ENCODE measurements at places on chromosomes 13 and 19.

DNA sequence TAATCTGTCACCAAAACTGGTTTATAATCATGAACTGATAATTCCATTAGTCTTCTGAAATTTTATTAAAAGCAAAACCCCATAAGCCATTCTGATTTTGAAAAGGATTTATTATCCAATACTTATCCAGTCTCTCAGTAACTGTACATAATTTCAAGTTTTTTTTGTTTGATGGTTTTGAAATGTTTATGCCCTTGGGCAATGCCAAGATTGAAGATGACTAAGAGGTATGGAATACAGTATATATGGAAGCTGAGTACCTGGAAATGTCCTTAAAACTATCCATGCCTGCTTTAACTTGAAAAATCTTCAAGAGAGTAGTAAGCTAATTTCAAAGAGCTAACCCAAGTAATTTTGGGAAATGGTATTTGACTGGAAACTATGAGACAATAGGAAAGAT lies 1.8 kb upstream of the NEK5 start:
- no peak for DNase-seq

DNA sequence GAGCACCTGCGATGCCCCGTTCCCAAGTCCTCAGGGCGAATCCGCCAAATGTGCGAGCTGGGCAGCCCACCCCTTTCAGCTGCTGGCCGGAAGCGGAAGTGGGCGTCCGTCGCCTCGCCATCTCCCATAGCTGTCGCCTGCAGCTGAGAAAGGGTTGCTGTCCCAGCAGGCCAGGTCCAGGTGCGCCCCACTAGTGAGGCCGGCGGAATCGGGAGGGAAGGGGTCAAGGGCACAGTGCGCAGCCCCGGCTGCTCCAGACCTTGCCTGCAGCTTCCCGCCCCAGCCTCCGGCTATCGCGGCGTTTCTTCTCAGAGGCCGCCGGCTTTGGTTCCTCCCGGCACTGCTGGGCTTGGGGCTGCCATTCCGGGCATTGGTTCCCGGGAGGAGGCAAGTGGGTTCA lies at the start of gene ZNF177:
Gene ZNF177, plus strand, starts transcription at position 109 of the 400 bp plus-strand sequence. CDS start 15,299 bp downstream, outside the sequence.
- no peak for DNase-seq

DNA sequence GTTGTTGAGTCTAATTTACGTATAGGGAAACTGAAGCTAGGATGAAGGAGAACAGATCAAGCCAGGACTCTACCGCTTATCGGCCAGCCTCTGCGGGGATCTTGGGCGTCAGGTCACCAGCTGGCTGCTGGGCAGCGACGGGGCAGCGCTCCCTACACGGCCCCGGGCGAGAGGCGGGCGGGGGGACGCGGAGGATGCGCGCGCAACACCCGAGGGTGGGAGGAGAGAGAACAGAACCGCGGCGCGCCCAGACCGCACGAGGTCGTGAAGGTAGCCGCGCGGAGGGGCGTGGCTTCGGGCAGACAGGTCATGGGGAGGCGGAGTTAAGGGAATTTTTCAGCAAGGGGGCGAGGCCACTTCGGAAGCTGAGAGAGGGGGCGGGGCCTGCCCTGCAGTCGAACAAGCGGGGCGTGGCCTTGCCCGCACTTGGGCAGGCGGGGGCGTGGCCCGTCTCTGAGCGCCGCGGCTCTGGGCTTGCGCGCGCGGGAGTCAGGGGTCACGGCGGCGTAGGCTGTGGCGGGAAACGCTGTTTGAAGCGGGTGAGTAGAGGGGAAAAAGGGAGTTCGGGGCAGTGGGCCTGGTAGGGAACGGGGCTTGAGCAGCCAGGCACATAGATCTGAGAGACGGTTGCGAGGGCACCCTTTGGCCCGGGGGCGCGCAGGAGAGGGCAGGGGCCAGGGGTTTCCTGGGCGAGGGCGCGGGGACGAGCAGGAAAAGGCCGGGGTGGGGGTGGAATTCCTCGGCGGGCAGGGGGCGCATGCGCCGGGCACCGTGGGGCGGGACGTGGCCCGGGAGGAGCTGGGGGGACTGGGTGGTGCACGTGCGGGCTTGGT lies at the start of gene POLD1:
Gene POLD1, plus strand, starts transcription at position 496 of the 833 bp plus-strand sequence. CDS start 14,505 bp downstream, outside the sequence.
- DNase-seq: peak; percentile 98

GRCh38 chr19:58274771-58275201 lies 4.0 kb upstream of the ZNF8 start:
- DNase-seq: no peak

GRCh38 chr19:810883-811489 lies 10.8 kb downstream of the PLPPR3 start:
- DNase-seq: no peak

DNA sequence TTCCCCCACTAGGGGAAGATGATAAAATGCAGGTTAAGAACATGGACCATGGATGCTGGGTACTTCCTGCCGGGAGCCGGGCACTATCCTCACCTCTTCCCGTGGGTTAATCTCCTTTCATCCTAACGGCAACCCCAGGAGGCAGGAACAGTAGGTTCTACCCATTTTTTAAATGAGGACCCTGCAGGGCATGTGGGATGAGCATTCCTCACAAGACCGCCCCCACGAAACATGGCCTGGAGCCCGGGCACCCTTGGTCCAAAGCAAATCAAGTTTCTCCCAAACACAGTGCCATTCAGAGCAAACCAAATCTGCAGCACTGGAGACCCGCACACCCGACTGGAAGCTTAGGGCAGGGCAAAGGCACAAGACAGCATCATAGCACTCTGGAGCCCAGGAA lies 35.4 kb downstream of the COL4A2 start:
- DNase-seq: no peak

DNA sequence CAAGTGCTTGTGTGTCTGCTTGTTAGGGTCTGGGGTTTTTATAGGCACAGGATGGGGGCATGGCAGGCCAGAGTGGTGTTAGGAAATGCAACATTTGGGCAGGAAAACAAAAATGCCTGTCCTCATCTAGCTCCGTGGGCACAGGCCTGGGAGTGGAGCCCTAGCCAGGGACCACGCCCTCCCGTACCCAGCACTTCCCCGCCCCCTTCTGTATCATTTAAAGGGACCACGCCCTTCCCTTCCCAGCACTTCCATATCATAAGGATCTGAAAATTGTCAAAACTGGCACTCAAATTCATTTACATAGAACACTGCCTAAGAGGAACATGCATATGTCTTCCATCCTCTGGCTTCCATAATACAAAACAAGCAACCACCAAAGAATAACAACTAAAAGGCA lies 185.8 kb downstream of the B3GLCT start:
- no peak for DNase-seq

DNA sequence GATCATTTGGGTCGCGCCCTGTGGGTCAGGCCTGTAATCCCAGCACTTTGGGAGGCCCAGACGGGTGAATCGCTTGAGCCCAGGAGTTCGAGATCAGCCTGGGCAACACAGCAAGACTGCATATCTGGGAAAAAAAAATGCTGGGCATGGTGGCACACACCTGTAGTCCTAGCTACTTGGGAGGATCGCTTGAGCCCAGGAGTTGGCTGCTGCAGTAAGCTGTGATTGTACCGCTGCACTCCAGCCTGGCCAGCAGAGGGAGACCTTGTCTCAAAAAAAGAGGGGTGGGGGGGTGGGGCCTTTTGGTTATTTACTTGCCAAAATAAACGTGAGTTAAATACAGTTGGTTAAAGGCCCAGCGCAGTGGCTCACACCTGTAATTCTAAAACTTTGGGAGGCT lies 9.8 kb upstream of the ZNF544 start:
- no peak for DNase-seq

DNA sequence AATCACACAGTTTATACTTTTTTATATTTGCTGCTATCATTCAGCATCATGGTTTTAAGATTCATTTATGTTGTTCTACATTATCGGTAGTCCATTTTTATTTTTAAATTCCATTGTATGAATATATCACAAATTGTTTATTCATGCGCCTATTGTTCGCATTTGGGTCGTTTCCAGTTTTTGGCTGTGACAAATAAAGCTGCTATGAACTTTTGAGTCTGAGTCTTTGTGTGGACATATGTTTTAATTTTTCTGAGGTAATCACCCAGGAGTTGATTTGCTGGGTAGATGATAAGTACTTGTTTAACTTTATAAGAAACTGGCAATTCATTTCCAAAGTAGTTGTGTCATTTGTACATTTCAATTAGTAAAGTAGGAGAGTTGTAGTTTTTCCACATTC lies 74.2 kb upstream of the CSNK1A1L start:
- no peak for DNase-seq

GRCh38 chr19:39405261-39405957 lies 1.2 kb upstream of the ZFP36 start:
- DNase-seq: no peak

GRCh38 chr19:15432629-15433518 lies 14.1 kb upstream of the AKAP8L start:
- DNase-seq: peak; percentile 89

- no peak for DNase-seq
These were observed 59.3 kb downstream of the ITGBL1 start for GRCh38 chr13:101511766-101512165.

GRCh38 chr19:10762656-10763055 lies 44.8 kb downstream of the DNM2 start:
- no peak for DNase-seq

- no peak for DNase-seq
These were observed 109.4 kb downstream of the RFC3 start for GRCh38 chr13:33927315-33927714.

- no peak for DNase-seq
These were observed 11.2 kb downstream of the TLE6 start for GRCh38 chr19:2988568-2988967.

GRCh38 chr19:18603255-18603957 lies 3.2 kb downstream of the CRLF1 start:
- no peak for DNase-seq

- no peak for DNase-seq
These were observed 86.5 kb upstream of the UBL3 start for GRCh38 chr13:29936956-29937355.

DNA sequence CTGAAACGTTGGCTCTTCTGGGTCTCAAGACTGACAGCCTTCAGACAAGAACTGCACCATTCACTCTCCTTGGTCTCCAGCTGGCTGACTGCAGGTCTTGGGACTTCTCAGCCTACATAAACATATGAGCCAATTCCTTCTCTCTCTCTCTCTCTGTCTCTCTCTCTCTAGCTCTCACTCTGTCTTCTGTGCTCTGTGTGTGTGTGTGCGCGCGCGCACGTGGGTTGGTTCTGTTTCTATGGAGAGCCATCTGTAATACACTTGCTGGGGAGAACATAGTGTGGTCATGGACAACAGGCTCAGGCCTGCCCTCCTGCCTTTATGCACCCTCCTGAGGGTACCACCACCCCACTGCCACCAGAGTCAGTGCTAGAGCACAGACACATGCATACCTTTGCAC lies 13.7 kb upstream of the SERPINE3 start:
- DNase-seq: no peak

GRCh38 chr13:110650436-110650835 lies 35.1 kb downstream of the NAXD start:
- no peak for DNase-seq

DNA sequence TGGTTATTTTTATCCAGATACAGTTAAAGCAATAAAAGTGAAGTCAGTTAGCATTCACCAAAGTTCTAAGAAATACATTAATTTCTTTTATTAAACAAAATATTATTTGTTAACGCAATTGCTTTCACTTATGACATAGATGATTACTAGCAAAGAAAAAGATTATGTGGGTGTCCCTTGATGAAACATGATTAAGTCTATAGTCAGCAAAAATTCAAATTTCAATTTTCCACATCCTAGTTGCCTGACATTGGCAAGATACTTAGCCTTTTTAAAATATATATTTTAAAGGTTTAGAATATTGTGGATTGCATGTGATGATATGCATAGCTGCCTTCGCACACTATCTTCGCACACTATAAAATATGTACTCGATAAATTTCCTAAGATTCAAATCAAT lies 1780.5 kb upstream of the MIR17HG start:
- no peak for DNase-seq

DNA sequence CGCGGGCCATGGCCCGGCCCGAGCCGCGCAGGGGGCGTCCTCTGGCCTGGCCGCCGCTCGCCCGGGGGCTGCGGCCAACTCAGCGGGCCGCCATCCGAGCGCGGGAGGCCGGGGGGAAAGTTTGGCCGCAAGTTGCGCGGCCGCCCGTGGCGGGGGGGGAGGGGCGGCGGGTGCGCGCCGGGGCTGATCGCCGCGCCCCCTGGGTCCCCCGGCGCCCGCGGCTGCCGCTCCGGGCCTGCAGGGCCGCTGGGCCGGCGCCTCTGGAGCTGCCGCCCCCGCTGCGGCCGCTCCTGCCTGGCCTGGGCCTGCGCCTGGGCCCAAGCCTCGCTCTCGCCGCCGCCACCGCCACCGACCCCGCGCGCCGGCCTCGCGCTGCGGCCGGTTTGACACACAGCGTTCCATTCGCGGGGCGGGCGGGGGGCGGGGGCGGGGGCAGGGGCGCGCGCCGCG lies at the start of gene NR2F6:
Gene NR2F6, minus strand, starts transcription at position 385 of the 450 bp plus-strand sequence. CDS start 699 bp downstream, outside the sequence.
- no peak for DNase-seq

DNA sequence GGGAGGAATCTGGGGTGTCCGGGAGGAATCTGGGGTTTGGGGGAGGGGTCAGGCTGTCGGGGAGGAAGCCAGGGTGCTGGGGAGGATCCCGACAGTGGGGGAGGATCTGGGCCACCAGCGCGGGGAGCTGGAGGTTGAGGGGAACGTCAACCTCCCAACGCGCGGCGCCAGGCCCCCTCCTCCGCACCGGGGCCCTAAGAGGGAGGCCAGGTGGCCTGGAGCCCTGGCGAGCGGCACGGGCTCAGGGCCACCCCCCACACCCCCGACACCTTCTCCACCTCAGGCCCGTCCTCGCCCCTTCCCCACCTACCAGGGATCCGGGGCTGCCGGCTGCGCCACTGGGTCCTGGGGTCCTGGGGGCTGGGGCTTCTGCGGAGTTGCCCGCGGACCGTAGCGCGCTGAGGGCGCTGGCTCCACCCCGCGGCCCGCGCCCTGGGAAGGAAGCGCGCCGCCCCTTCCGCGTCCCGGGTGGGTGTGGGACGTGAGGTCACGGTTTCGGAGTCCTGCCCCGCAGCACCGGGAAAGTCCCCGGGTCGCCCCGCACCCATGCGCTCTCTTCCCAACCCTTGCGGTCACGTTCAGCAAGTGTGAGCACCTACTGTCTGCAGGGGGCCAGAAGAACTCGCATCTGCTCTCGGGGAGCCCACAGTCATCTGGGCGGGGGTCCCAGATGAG lies at the start of gene TICAM1:
Gene TICAM1, minus strand, starts transcription at position 409 of the 675 bp plus-strand sequence. CDS start 13,335 bp downstream, outside the sequence.
- DNase-seq: peak; percentile 74

DNA sequence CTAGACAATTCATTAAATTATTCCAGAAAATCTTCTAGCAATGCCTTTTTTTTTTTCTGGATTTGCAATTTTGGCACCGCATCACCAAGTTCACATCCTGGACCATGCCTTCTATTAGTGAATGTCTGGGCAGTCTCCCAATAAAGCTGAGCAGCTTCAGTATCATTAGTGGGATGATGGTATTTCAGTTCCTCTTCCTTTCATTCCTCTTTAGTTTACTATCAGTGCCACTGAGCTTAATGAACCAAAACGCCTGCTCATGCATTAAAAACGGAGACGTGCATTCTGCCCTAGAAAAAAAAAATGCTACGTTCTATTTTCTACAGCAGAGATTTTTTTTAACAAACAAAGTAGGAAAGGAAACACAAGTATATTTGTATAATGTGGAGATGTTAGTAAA lies 343.0 kb downstream of the PCDH9 start:
- no peak for DNase-seq

GRCh38 chr13:76790526-76790925 lies 95.7 kb downstream of the KCTD12 start:
- DNase-seq: no peak

GRCh38 chr13:50580684-50581305 lies 262.7 kb downstream of the DLEU7 start:
- DNase-seq: no peak
